ENCODE measurements at places on chromosomes 6 and 20. TPM values are rescaled to one million over a fixed set of nuclear protein-coding genes. Genes with fewer than 3 reads are reported as not detected.
A peak's percentile ranks its signal among the peaks of the same experiment; 100 is the strongest.

DNA sequence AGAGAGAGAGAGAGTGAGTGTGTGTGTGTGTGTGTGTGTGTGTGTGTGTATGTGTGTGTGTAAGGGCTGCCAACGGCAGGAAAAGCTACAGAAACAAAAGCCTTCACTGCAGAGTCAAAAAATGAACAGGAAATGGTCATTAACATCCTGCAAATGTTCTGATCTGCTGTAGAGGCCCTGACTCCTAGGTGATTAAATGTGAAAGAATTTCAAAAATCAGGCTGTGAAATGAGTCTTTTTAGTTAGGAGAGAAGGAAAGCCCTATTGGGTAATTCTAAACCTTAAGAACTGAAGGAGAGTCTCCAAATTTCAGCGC lies 166.5 kb upstream of the MYLIP start:
- DNase-seq = peak; percentile 2

DNA sequence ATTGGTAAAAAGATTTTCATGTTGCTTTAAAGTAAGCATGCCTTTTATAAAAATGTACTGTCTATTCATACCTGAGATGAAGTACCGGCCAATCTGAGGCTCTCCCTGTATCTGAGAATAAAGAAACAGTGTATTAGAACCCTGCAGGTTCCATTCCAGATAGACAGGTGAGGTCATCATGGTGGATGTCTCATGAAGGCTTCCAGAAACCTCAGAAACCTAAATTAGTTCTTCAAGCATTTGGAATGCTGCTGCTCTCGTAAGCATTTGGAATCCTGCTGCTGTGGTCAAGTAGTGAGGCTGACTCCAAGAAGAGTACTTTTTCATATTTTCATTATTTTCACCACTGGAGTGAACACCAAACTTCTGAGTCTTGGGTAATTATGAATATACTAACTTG lies 642.3 kb downstream of the MAFB start:
- no peak for DNase-seq

- DNase-seq = no peak
These were observed 13.6 kb upstream of the SH3BGRL2 start for GRCh38 chr6:79617518-79617941.

- DNase-seq = no peak
These were observed 143.2 kb upstream of the TENT5A start for GRCh38 chr6:81895511-81896185.

DNA sequence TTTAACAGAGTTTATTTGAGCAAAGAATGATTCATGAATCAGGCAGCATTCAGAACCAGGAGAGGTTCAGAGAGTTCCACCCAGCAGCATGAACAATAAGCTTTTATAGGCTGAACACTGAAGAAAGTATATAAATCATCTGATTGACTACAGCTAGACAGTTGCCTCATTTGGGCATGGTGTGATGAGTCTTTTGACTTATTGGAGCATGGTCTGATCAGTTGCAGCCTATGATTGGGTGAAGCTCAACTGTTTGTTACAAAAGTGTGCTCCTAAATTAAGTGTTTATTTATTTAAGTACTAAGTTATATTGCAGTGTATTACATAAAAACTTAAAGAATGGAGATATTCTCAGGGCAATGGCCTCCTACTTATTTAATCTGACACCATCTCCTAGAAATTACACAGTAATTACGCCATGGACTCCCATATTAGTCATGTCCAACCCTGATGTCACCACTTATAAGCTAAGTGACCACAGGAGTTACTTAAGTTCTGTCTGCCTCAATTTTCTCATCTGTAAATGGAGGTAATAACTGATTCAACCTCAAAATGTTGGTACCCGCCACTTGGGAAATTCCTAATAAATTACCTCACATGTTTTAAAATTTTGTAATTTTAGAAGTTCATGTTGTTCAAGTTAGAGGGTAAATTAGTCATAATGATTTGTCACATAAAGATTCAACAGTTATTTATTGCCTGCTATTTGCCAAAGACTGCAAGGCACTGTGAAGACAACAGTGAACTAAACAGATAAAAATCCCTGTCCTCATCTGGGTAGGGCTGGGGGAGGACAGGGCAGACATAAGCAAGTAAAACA lies 15.2 kb upstream of the ROS1 start:
- DNase-seq = no peak

- DNase-seq = peak; percentile 66
These were observed 1.5 kb downstream of the SOX18 start for GRCh38 chr20:64047968-64048401.

DNA sequence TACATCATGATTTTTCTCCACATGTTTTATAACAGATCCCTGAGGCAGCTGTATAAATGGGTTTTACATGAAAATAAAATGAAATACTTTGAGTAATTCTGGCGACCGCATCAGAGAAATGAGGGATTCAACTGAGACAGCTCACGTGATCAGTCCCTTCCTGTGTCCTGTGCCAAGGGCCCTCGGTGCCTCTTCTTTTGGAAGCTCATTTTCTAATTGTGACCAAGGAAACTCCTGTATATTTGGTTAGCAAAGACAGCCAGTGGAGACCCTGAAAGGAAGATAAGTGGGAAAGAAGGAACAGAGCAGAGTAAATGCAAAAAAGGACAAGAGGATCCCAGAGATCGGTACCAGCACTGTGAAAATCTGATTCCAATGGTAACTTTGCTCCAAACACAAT lies 129.9 kb downstream of the FYN start:
- no peak for DNase-seq

GRCh38 chr6:139373928-139374356 lies 506 bp downstream of the CITED2 start:
- no peak for DNase-seq

- DNase-seq = no peak
These were observed 127.6 kb upstream of the VGLL2 start for GRCh38 chr6:117137711-117138110.

- peak; percentile 77 for DNase-seq
These were observed 44.6 kb downstream of the STXBP5 start for GRCh38 chr6:147248859-147249258.

DNA sequence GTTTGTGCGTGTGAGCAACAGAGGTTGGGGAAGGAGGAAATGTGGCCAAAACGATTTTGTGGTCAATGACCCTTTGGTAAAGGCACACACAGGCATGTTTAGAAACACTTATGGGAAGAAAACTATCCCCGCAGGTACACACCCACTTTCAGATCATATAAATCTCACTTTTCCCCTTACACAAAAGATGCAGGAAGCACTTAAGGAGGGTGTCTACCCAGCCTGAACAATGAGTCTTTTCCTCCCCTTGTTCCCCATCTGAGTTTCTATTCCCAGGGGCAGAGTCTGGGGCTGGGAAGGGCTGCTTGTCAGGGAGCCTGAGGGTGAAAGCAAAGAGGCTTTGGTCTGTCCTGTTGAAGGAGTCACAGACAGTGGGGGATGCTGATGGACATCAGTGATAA lies 193.2 kb upstream of the SALL4 start:
- no peak for DNase-seq

DNA sequence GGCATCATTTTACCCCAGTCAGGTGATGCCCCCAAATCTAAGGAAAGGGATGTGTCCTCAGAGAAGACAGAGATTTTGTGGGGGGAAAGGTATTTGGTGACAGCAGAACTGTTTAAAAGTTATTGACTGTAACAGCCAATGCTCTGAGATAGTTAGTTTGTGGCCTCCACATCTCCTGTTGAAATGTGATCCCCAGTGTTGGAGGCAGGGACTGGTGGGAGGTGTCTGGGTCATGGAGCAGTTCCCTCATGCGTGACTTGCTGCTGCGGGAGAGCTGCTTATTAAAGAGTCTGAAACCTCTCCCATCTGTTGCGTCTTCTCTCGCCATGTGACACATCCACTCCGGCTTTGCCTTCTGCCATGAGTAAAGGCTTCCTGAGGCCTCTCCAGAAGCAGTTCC lies 282.8 kb upstream of the FOXQ1 start:
- DNase-seq = no peak

GRCh38 chr20:50256577-50256976 lies 65.9 kb downstream of the CEBPB start:
- no peak for DNase-seq

GRCh38 chr20:36264426-36265246 lies 28.4 kb downstream of the AAR2 start:
- no peak for DNase-seq

DNA sequence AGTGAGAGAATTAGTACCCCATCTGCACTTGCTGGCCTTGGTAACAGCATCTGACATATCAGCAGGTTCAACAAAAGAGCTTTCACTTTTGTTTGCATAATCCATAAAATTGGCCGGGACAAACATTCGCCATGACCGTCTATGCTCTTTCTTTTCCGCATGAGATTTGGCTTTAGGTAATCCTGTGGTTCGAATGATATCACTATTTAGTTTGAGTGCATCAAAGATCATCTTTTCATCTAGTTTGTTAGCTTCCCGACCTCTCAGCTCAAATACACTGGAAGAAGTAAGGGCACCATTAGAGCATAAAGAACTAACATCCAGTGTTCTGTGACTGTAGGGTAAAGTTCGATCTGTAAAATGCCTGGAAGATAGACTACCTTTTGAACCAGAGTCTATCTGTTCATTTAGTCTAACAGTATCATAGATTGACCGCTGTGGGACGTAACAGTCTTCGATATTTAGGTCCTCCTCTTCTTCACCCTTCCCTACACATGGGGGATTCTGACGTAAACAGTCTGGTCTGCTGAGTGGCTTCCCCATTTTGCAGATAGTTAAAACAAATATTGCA lies 101.6 kb downstream of the DST start:
- no peak for DNase-seq

- no peak for DNase-seq
These were observed 101.2 kb downstream of the MKKS start for GRCh38 chr20:10332656-10333415.

DNA sequence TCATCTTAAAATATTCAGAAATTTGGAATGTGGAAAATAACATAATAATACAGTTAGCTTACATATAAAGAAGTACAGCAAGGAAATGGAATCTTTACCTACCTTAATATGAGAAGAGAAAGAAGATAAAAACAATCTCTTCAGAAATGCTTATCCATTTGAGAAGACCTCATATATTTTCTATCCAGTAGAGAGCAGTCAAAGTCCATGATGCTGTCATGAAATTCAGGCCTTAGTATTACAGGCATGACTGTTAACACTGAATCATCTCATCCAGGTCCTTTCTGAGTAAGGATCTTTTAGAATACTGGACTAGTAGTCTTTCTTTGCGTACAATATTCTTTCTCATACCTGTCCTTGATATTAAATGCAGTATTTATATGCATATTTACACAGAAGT lies 713.4 kb downstream of the CD109 start:
- peak; percentile 30 for DNase-seq

GRCh38 chr6:8434727-8435092 lies 635 bp downstream of the SLC35B3 start:
- DNase-seq = no peak

GRCh38 chr20:51206032-51206662 lies 183.2 kb upstream of the KCNG1 start:
- DNase-seq = peak; percentile 17

DNA sequence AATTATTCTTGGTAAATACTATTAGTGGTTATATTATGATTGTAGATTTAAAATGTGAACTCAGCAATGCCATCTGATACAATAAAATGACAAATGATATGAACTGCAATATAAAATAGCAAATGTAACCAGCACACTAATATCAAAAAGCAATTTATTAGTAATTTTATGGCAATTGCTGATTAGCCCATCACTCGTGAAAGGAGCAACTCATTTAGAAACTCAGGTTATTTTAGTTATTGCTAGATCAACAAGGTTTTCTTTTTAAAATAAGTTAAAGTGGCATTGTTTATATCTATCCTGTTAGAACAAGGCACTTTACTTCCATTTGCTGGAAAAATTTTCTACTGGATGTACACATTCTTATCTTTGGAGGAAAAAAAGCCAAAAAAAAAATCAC lies 18.4 kb upstream of the MCUR1 start:
- no peak for DNase-seq

- no peak for DNase-seq
These were observed 148.4 kb downstream of the HIVEP2 start for GRCh38 chr6:142796571-142796970.

DNA sequence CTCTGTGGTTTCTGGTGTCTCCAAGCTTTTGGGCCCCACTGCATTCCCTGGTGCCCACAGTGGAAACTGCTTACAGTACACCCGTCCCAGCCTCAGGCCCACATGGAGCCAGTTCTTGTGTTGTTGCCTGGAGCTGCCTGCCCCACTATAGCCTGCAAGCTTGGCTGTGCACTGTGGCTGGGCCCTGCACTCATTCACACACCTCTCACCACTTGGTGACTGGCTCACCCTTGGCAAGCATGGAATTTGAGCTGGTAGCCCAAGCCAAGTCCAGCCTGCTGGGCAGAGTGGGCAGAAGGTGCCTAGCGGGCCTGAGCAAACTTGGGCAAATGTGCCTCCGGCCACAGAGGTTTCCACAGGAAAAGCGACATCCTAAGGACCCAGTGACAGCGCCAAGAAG lies 472.3 kb downstream of the MMUT start:
- no peak for DNase-seq

- DNase-seq = no peak
These were observed 40.4 kb upstream of the RAB22A start for GRCh38 chr20:58268936-58269619.

DNA sequence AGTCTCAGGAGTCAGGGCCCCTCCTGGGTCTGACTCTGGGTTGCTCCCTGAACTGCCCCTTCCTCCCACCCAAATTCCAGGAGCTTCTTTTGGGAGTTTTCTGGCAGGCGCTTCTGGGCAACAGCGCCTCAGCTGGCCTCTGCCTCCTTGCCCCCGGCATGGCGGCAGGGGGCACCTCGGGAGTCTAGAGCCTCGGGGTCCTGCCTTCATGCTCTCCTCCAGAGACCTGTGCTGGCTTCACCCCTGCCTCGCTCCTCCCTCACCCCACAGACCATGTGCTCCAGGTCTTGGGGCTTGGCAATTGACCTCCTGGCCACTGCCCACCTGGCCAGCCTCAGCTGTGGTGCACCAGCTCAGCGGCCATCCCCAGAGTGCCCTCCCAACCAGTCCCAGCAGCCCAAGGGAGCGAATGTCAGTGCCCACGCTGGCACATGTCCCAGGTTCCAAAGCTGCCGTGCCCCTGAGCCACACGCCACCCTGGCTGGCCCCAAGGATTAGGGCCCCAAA lies 43.4 kb downstream of the SRC start:
- DNase-seq = no peak

GRCh38 chr6:154928325-154928922 lies 66.7 kb upstream of the TIAM2 start:
- DNase-seq = peak; percentile 93

DNA sequence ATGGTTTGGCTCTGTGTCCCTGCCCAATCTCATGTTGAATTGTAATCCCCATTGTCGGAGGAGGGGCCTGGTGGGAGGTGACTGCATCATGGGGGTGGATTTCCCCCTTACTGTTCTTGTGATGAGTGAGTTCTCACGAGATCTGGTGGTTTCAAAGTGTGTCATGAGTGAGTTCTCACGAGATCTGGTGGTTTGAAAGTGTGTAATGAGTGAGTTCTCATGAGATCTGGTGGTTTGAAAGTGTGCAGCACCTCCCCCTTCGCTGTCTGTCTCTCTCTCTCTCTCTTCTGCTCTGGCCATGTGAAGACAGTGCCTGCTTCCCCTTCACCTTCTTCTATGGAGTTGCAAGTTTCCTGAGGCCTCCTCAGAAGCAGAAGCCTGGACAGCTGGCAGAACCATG lies 87.6 kb downstream of the MYLK4 start:
- DNase-seq = no peak

GRCh38 chr20:56111961-56112730 lies 106.8 kb upstream of the CBLN4 start:
- DNase-seq = no peak

Gene GMNN
- total RNA-seq = 89.1 TPM

Gene LGSN
- 0.45 TPM for total RNA-seq

Gene KCNK16
- not detected for total RNA-seq

Gene TMEM200A
- total RNA-seq = 22.7 TPM

Gene HIVEP1
- total RNA-seq = 16.5 TPM

Gene STMND1
- total RNA-seq = not detected

Gene ADGRF5
- not detected for total RNA-seq

Gene HAO1
- total RNA-seq = not detected

Gene CST5
- not detected for total RNA-seq
